ENCODE measurements at places on chromosomes 12 and 14.

- DNase-seq: no peak
These were observed 187.1 kb downstream of the MON2 start for GRCh38 chr12:62653740-62654139.

DNA sequence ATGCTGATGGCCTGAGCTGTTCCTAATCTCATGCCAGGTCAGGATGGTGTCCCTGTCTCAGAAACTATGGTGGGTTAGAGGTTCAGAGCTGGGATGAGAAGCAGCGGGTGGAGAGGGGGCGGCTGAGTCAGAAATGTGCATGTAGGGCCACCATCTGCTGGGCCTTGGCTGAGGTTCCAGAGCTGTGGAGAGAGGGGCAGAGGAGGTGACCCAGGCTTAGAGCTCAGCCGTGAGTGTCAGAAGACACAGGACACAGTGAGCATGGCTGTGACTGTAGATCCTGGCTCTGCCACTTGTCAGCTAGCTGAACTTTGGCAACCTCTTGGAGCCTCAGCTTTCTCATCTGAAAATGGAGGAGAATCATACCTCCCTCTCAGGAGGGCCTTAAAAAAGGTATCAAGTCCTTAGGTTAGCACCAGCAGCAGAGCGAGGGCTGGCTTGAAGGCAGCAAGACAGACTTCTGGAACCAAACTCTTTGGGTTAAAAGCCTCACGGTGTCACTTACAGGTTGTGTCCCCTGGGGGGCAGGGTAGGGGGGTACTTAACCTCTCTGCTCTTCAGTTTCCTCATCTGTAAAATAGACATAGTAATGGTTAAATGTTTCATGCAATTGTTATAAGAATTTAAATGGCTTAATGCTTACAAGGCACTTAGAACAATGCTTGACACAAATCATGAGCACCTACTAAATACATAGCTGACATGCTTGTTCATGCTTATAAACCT, 34.8 kb downstream of the TMEM229B start:
- no peak for DNase-seq

DNA sequence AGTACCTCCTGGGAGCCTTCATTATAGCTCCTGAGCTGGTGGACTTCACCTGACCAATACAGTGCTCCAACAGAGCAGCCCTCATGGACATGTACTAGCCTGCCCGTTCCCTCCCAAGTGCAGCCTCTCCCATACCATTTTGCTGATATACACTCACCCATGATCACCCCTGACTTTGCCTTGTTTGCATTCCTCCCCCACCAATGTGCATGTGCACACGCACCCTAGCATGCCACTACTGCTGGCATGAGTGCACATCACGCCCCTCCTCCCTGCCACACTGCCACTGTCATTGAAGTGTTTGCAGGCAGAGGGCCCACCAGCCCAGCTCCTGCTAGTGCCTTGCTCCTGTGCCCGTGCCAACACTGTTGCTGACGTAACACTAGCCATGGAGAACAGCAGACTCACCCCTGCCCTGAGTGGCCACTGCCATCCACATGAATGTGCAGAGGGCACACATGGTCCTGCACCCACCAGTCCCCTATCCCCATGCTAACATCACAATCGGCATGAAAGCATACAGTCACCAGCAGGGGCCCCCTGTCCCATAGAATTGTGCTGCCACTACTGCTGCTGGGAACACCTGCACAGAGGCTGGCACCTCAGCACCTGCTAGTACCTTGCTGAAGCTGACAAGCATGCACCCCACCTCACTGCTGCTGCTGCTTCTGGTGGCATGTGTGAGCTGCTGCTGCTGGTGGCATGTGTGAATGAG, 110.3 kb downstream of the SINHCAF start:
- no peak for DNase-seq

DNA sequence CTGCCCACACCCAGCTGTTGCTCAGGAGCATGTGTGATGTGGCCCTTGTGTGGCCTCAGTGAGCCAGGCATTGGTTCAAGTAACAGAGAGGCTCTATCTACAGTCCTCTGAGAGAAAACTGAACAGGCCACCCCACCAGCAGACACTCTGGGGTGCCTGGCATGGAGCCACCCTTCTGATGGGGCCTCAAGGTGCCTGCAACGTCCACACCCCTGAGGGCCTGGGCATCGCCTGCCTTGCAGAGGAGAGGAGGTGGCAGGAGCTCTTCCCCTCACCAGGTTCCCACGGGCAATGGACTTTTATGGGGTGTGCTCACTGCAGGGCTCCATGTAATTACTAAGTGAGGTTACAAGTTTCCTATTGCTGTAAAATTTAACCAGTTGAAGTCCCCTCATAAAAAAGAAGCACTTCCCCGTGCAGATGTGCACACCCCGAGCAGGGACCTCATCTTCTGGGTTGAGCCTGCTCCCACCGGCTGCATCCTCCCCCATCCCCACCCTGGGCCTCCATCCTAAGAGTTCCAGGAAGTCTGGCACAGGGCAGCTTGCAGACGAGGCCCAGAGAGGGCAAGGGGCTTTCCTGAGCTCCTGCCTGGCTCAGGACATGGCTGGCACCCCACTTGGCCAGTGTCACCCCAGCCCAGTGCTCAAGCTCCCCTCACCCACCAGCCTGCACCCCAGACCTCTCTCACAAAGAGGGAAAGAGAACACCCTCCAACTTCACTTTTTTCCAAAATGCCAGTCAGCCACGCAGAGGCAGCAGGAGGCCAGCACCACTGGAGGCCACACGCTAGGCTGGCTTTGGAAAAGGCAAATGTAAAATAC, 270.4 kb upstream of the RTL1 start:
- no peak for DNase-seq

DNA sequence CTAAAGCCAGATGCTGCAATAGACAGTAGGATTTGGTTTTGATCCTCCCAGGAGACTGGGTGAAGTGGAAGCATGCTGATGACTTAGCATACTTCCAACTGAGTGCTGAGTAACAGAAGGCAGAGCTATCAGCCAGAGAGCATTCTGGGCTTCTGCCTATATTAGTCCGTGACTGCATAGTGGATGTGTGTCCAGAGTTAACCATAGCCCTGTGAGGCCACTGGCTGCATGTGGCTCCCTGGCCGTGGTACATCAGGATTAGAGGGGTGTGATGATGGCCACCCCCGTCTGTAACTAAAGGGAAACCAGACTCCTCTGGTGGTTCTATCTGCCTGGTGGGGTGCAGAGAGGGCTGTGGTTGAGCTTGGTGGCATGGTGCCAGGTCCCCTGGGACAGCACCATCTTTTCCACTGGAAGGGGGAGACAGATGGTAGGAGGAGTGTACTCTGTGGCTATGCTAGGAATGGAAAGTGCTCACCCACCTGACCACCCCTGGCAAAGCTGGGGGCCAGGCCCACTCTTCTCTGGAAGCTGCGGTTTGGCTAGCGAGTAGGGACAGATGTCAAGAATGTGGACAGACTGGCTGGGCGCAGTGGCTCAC, 27.4 kb downstream of the ABCD4 start:
- no peak for DNase-seq

GRCh38 chr14:105436891-105437722, 17.5 kb downstream of the MTA1 start:
- peak; percentile 57 for DNase-seq

DNA sequence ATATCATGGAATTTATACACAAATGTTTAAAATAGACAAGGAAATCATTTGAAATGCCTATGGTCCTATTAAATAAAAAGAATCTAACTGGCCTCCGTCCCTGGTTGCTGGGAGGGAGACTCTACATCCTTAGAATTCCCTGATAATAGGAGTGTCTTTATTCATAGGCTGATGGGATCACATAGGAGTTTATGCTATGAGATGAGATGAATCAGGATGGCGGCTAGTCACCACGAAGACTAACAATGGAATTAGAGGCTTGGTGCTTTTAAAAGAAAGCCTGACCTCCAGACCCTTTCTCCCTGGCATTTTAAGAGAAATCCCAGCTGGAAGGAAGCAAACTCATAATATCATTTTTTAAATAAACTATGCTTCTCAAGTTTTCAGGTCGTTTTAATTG, 69.7 kb downstream of the SEC23A start:
- no peak for DNase-seq
